ENCODE measurements at places on chromosomes 4 and X.
A peak's percentile ranks its signal among the peaks of the same experiment; 100 is the strongest.

GRCh38 chrX:2717312-2717711, 26.2 kb downstream of the CD99 start:
- DNase-seq = no peak

GRCh38 chrX:115581759-115582615, 21.0 kb downstream of the PLS3 start:
- DNase-seq = peak; percentile 41

DNA sequence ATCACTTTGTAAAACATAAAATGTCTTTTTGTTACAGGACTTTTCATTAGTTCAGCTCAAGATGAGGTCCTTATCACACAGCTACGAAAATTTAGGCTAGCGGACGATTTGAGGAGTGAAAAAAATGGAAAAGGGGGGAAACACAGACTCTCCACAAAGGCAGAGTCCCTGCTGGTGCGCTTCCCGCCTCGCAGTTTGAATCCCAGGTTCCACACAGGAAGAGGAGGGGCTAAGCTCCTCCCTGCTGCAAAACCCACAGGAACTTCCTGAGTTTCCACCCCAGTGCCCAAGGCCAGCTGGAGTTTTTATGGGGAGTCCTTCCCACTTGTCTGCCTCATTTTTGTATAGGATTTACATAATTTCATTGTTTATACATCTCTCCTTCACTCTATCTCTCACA, 11.2 kb downstream of the ADAM29 start:
- no peak for DNase-seq

DNA sequence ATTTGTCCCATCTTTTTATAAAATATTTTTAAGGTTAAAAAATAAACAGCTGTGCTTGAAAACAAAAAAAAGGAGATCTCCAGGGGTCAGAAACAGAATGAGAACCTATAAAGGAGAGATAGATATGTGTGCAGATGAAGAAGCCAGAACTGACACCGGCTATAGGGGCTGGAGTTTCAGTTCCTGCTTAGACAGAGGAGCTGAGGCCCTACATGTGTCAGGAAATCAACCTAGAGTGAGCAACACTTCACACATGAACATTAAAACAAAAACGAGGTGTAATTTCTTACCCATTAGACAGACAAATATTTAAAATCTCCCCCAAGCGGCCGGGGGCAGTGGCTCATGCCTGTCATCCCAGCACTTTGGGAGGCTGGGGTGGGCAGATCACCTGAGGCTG, 17.8 kb upstream of the HUWE1 start:
- DNase-seq = no peak

GRCh38 chrX:77087529-77088169, 359.5 kb upstream of the FGF16 start:
- DNase-seq = peak; percentile 27

GRCh38 chr4:118326585-118326984, 26.2 kb downstream of the PRSS12 start:
- DNase-seq = no peak

DNA sequence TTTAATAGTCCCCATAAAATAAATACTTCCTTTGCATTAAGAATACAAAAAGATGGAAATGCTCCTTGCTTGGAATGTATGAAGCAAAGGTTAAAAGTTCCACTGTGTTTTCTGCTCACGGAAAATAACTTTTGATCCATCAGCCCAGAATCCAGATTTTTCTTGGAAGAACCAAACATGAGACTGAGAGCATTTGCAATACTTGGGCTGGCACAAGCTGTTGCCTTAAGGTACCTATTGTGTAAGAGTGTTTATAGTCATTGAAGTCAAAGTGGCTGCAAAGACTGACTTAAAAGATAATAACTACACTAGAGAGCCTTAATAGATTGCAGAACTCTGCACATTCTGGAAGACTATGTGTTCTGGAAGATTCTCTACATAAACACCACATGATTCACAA, 281.4 kb downstream of the RAB28 start:
- DNase-seq = no peak

GRCh38 chr4:139808808-139809756, 143.5 kb downstream of the MGST2 start:
- no peak for DNase-seq

DNA sequence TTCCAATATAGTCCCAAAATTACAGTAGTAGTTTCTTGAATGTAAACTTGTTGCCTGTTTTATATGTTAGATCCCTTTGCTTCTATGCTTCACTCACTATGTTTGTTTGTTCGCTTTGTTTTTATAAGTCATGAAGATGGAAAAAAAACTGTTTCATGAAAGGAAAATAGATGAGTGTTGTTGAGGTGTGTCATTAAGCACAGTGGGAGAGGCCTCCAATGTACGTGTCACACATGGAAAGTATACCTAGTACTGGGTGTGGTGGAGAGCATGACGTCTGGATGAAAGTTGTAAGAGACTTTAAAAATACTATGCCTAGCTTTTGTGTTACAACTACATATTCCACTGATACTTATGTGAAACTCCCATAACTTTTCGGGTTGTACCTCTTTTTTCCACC, 28.4 kb downstream of the PLS3 start:
- peak; percentile 85 for DNase-seq

Measured in epithelial cell of esophagus (primary cell).